ENCODE measurements at places on chromosomes 6 and 20. TPM values are rescaled to one million over a fixed set of nuclear protein-coding genes. Genes with fewer than 3 reads are reported as not detected.

DNA sequence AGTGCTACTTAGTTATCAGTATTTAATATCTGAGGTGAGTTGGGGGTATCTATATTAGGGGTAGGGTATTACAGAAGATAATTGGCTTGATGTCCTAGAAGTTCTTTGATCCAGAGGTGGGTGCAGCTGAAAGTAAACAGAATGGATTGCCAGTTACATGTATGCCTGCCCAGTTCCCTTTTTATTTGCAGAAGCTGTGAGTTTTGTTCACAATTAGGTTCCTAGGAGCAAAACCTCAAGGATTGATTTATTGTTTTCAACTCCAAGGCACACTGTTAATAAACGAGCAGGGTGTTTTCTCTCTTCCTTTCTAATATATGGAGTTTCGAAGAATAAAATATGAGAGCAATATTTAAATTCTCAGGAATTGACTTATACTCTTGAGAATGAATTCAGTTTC, 129.0 kb downstream of the SULF2 start:
- no peak for DNase-seq

DNA sequence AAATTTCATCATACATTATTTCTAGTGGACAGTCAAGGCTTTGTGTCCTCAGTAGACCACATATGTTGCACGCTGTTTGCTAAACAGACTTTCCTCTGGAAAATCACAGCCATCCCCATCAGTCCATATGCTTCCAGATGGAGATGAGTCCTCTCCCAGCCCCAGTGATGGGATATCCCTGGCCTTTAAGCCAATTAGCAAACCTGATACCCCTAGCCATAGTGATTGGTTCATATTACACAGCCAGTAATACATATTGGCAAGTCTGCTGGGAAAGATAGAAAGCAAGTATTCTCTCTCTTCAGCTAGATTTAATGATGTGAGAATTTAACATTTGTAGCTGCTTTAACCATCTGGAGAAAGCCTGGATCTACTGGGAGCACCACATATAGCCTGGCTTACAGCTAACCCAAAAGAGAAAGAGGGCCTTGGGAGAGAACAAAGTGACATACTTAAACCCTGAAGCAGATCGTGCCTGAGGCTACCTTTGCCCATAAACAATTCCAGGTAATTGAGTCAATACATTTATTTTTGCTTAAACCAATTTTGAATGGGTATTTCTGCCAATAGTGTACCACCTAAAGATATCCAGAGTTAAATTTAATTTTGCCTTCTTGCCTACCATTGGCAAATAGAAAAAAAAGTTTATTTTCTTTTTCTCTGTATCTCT, 103.5 kb upstream of the HIVEP1 start:
- DNase-seq = no peak

The TRIM15 gene
- total RNA-seq = not detected

The CDSN gene
- not detected for total RNA-seq

The FAM162B gene
- total RNA-seq = not detected

The LHFPL5 gene
- total RNA-seq = not detected

GRCh38 chr20:14518648-14519047, 181.2 kb upstream of the FLRT3 start:
- no peak for DNase-seq

Data from GM12878 (cell line).